Stimulated activated CD4-positive, alpha-beta T cell treated with anti-CD3 and anti-CD28 coated beads, Interleukin-1b, Interleukin-23, amount 100 ng/mL, for 48 hours (primary cell): ENCODE measurements at places on chromosomes 1 and 21.

DNA sequence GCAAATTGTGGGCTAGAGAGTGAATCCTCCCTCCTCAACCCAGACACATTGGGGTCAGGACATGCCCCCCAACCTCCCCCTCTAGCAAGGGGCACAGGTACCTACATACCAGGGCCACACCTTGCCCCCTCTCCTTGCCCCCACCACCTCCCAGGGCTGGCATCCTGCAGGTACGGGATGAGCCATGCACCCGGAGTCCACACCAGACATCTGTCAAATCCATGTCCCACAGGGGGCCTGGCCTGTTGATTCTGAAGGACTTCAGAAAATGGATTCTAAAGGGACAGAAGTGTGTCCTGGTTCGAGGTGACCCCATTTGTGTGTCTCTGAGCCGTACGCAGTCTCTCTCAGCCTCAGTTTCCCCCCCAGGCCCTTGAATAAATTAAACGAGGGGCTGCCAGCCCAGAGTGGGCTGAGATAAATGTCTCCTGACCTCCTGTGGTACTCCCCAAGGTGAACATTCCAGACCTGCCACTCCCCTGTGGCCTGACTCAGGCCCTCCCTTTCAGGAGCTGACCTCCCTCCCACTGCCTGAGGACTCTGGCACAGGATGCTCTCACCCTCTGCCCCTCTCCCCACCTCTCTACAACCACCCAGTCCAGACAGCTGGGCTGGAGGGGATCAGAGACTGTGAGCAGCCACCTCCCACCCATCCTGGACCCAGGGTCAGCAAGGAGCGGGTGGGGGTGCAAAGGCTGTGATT lies 94.5 kb downstream of the EPHB2 start:
- no peak for DNase-seq

DNA sequence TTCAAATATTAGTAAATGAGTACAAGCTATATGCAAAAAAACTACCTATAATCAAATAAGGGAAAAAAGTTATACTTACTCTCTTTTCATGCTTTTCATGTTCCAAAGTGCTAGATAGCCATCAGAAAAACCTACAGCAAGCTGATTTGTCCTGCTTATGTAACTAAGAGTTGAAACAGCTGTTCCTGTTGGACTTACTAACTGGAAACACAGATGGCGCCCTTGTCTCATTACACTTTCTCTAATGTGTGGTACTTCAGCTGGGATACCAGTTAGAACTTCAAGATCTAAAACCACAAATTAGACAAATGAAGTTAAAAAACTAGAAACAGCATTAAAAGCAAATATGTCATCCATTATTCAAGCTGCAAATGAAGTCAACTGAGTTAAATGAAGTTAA lies 24.3 kb downstream of the AHCTF1 start:
- no peak for DNase-seq

DNA sequence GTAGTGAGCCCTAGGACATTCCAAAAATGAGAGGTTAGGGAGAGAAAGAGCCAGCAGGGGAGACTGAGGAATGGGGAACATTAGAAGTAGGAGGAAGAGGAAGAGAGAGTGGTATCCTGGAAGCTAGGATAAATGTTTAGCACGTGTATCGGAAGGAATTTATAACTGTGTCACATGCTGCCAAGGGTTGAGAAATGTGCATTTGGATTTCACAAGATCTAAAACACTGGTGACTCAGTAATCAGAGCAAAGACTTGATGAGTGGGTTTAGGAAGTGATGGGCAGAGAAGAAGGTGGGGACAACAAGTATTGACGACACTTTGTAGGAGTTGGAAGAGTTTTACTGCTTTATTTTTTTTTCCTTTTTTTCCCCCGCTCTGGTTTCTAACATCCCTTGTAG lies 193.9 kb downstream of the FMN2 start:
- DNase-seq = no peak

DNA sequence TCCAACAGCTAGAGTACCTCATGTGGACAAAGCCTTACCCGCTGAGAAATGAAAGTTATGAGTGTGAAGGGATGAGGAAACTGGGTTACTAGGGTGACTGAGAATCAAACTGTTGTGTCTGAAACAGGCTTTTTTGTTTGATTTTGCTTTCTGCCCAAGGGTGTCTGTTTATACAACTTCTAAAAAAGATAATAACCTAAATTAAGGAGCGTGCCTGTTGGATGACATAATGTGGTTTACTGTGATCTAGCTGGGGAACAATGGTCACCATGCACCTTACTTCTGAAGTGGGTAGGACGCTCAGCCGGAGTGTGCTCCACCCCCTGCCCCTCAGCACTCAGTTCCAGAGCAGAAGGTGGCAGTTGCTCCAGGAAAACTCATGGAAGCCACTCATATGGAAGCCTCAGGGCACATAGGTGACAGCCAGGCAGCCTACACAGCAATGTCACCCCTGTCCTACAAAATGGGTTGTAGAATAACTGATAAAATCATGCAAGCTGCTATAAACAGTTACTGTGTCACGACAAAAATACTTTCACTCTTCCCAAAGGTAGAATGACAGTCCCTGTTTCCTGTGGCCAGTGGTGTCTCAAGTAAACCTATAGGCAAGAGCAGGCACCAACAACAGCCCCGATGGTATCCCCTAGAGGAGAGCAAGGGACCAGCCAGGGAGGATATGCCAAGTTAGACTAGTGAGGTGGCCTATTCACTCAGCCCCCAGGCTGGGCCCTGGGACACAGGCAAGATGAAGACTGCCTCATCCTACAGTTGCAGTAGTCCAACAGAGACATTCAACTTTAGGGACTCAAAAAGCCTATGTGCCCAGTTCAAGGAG lies 29.3 kb downstream of the SIPA1L2 start:
- DNase-seq = no peak

GRCh38 chr1:242017580-242018233 lies 18.8 kb upstream of the MAP1LC3C start:
- peak; percentile 26 for DNase-seq
